ENCODE measurements at places on chromosomes 6 and 20.
A peak's percentile ranks its signal among the peaks of the same experiment; 100 is the strongest.

GRCh38 chr6:90691823-90692222 lies 105.0 kb upstream of the MAP3K7 start:
- DNase-seq: peak; percentile 36

- no peak for DNase-seq
Measured at GRCh38 chr6:110319843-110320242, 38.3 kb downstream of the METTL24 start.

- DNase-seq: no peak
Measured at GRCh38 chr20:15895560-15896084, 677.6 kb downstream of the KIF16B start.

DNA sequence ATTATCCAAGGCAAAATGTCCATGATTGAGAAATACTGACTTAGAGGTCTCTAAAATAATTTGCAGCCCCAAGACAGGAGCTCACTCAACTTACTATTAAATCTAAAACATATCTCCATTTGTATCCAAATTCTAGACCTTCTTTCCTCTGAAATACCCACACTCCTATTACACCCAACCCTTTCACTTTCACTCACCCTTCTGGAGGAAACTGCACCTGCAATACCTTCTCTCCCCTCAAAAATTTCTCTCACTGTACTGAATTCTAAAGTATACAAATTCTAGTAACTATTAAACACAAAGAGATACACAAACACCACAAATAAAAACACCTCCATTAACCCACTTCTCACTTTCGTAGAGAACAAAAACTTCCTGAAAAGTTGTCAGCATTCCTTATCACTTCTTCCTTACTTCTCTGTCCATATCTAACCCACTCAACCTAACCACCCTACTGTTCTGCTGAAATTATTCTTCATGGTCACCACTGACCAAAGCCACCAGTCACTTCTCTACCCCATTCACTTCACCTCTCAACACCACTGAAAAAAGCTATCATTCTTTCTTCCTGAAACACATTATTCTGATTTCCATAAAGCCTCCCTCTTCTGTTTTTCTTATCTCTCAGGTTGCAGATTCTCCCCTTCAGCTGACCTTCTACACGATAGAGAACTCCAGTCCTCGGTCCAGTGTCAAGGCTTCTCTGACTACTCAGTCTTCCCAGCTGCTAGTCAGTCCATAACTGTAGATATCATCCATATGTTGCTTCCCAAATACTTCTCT lies 12.0 kb downstream of the LMBRD1 start:
- no peak for DNase-seq

DNA sequence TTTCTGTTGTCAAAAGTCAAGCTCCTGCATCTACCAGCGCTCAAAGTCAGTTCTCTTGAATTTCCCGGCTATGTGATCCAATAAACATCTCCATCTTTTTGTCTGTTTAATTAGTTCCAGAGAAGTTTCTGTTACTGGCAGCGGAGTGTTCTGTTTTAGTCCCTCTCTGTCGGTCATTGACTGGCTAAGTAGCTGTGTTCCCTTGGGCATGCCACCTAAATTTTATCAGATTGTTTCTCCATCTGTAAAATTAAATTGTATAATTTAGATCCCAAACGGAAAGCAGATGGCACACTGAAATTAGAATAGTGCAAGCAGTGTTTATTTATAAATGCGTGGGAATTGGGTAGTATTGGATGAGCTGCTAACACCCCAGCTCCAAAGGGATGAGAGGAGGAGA lies 29.7 kb upstream of the PRL start:
- DNase-seq: no peak

GRCh38 chr20:49479785-49480184 lies 2.7 kb downstream of the KCNB1 start:
- no peak for DNase-seq

DNA sequence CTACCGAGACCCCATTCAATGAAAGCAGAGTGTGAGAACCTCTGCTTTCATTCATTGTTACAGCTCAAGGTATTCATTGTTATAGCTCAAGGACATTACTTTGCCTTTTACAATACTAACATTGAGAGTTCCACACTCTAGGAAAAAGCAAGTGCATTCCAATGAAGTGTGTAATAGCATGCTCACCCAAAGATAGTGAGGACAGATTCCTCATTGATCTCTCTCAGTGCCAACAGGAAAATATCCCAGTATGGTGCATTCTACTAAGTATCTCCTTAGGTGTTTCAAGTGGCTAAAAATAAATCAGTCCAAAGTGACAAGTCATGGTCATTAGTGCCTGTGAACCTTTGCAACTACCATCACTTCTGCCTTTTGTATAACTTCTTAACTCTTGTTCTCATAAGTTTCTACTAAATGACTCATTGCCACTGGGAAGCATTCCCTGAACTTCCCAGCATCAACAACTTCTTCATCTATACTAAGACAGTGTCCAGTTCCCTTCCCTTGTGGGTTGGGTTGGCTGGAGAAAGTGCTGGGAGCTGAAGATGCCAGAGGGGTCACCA lies 140.7 kb upstream of the STXBP5 start:
- DNase-seq: no peak

DNA sequence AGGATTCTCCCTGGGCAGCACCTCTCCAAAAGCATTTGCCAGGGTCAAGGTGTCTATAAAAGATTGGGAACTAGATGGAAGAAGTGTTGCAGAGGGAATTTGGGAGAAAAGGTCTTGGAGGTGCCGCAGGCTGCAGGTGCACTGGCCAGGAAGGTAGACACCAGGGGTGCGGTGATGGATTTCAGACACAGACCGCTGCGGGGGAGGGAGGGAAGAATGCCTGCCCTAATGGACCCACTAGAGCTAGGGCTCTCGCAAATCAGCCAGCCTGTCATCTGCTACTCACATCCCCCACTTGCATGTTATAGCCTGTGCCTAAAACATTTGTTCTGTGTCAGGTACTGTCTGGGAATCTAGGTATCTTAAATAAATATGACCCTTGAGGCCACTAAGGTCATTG lies 193.6 kb upstream of the SLC24A3 start:
- DNase-seq: no peak

- no peak for DNase-seq
Measured at GRCh38 chr6:27176096-27176495, 71.4 kb upstream of the PRSS16 start.

Data from iPS-NIHi11 (cell line).